Brain microvascular endothelial cell (primary cell): ENCODE measurements at places on chromosomes 6 and 20.
A peak's percentile ranks its signal among the peaks of the same experiment; 100 is the strongest.

DNA sequence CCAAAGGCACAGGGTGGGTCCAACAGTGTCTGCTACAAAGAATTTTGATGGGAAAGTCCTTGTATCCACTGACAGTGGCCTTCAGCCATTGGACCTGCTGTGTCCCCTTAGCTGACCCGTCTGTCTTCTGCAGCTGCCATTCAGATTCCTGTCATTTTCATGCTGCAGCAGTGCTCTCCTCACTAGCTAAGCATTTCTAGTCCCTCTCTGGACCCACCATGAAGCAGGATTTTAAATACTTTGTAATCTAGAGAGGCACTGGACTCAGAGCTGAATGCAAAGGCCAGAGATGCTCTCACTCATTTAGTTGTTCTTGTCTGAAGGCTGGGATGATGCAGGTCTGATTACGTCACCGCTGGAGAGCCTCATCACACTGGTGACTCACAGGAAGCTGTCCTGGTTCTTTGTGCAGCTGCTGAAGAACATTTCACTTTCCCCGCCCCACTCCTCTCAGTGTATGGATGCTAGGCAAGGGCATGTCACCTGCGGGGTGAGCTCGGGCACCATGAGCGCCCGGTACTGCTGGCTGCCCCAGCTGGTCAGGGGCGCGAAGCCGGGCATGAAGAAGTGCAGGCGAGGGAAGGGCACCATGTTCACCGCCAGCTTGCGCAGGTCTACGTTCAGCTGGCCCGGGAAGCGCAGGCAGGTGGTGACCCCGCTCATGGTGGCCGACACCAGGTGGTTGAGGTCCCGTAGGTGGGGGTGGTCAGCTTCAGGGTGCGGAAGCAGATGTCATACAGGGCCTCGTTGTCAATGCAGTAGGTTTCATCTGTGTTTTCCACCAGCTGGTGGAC is 19.4 kb upstream of the TUBB2A start:
- peak; percentile 96 for DNase-seq

DNA sequence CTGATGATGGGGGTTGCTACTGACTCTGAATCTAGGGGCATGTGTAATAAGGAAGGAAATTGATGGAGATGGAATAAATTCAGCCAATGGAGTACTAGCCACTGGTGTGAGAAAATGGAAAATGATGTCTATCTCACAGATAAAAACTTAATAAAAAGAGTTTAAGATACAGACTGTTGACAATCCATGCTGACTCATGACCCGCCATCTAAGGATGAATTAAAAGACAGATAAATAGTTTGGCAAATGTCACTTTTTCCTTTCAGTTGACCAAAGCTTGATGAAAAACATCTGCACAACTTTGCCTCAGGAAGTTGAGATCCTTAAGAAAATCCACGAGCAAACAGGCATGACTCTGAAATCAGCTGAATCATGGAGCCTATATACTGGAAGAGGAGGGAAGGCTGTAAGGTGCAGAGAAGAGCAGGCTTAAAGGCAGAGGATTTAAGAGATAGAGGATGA is 82.6 kb upstream of the BMP5 start:
- DNase-seq, result no peak

DNA sequence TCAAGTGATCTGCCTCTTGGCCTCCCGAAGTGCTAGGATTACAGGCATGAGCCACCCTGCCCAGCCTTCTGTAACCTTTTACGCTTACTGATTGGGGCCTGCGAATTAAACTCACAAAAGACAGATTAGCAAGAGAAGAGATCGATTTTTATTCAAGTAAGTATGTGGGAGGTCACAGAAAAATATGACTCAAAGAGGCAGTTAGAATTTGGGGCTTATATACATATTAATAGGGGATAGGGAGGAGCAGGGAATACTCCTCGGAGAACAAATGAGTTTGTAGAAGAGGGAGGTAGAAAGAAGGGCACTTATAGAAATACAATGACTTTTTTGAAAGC is 78.9 kb downstream of the CD24 start:
- no peak for DNase-seq

DNA sequence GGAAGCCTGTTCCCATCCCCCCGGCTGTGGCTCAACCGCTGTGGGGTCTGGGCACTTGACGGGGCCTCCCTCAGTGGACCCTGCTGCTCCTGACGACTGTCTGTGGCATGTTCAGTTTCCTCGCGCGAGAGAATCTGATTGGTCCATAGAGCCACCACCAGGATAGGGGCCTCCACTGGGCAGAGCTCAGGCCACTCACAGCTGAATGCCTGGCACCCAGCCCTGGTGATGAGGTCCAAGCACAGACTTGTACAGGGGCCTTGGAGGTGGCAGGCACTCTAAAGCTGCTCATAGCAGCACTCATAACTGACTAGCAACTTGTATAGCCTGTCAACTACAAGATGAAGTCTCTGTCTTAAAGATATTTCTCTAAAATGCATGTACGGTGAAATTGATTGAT is 368.1 kb downstream of the NRN1 start:
- no peak for DNase-seq
